NCI-H526 treated with DMSO at 0.1 percent for 48 hours (cell line): ENCODE measurements at places on chromosomes 3 and 15.

- DNase-seq: peak; percentile 24
These were observed 15.4 kb upstream of the BFSP2 start for GRCh38 chr3:133384331-133385027.

GRCh38 chr3:65638301-65638700 is 400.4 kb downstream of the MAGI1 start:
- no peak for DNase-seq

GRCh38 chr3:123028233-123028828 is 768 bp upstream of the SEMA5B start:
- DNase-seq: peak; percentile 52

- DNase-seq: no peak
These were observed 327.4 kb downstream of the SHQ1 start for GRCh38 chr3:72520690-72521308.

GRCh38 chr15:79820820-79821219 is 76.0 kb downstream of the MTHFS start:
- DNase-seq: no peak

DNA sequence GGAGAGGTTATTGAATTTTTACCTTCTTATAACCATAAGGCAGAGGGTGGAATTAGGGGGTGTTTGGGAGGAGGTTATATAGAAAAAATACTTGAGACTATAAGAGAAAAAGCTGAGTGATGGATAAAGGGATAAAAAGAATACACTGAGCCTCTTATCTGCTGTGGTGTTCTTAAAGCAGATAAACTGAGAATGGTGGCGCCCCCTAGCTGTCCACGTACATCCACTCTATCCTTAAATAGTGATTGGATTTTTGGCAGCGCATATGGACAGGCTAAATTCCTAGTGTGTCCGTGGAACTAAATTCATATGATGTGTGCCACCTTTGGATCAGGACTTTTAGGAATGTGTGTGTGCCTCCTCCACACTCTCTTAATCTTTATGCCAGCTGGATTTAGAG is 121.1 kb downstream of the OXSM start:
- no peak for DNase-seq
